ENCODE measurements at places on chromosomes 1 and 21. TPM values are rescaled to one million over a fixed set of nuclear protein-coding genes. Genes with fewer than 3 reads are reported as not detected.

DNA sequence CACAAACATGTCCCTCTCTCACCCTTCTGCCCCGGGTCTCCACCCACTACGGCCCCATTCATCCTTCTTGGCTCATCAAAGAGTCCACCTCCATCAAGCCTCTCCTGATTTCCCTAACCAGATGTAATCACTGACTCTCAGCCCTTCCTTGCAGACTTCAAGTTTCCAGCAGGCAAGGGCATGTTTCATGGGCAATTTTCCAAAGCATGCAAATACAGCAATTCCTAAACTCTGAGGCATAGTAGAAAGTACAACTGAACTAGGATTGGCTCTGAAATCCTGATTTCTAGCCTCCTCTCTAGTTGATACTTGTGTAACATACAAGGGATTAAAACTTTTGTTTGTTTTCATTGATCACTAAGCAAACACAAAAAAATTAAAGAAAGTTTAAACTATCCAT, 109.1 kb upstream of the GADD45A start:
- H3K27ac ChIP-seq, result no peak overlapping the region
- H3K4me1 ChIP-seq, result peaks cover 40% of the 10 kb centered on the region
- H3K27me3 ChIP-seq, result no peaks in the 10 kb centered on the region
- no peak overlapping the region for H3K4me3 ChIP-seq
- no peak for DNase-seq

- no peak for DNase-seq
- peaks cover 35% of the 10 kb centered on the region for H3K4me1 ChIP-seq
- no peak overlapping the region for H3K27ac ChIP-seq
- no peaks in the 10 kb centered on the region for H3K27me3 ChIP-seq
Measured at GRCh38 chr1:235015291-235015985, 113.2 kb downstream of the TOMM20 start.

HHIPL2 gene
- 0.98 TPM for total RNA-seq

SRM gene
- total RNA-seq, result 70.5 TPM

PGLYRP3 gene
- total RNA-seq, result not detected

DNA sequence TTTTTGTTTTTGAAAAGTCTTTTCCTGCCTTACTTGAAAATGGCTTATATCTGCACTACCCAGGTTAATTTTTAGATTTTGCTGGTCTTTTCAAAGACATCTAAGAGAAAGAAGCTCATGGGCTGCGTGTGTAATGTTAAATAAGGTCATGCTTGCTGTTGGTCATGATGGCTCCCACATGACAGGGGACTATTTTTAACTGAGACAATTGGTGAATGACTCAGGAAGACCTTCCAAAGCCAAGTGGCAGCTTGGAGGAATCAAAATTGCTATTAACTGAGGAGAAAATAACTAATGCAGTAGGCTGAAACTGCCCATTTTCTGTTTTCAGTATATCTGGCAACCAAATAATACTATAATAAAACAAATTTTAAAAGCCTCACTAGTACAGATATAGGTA, 117.1 kb upstream of the SPAG17 start:
- no peak for DNase-seq
- no peak overlapping the region for H3K4me3 ChIP-seq
- H3K36me3 ChIP-seq, result no peaks in the 10 kb centered on the region
- no peaks in the 10 kb centered on the region for H3K4me1 ChIP-seq
- H3K27me3 ChIP-seq, result no peaks in the 10 kb centered on the region
- H3K27ac ChIP-seq, result no peak overlapping the region

- no peaks in the 10 kb centered on the region for H3K27me3 ChIP-seq
- H3K36me3 ChIP-seq, result peaks cover 22% of the 10 kb centered on the region
- no peaks in the 10 kb centered on the region for H3K4me1 ChIP-seq
- no peak overlapping the region for H3K27ac ChIP-seq
- peak; percentile 83 for DNase-seq
Measured at GRCh38 chr1:222634180-222635013, 16.5 kb downstream of the MIA3 start.

IL6R gene
- total RNA-seq, result 8.3 TPM

FAM163A gene
- total RNA-seq, result not detected

DNAH14 gene
- 66.8 TPM for total RNA-seq

DNA sequence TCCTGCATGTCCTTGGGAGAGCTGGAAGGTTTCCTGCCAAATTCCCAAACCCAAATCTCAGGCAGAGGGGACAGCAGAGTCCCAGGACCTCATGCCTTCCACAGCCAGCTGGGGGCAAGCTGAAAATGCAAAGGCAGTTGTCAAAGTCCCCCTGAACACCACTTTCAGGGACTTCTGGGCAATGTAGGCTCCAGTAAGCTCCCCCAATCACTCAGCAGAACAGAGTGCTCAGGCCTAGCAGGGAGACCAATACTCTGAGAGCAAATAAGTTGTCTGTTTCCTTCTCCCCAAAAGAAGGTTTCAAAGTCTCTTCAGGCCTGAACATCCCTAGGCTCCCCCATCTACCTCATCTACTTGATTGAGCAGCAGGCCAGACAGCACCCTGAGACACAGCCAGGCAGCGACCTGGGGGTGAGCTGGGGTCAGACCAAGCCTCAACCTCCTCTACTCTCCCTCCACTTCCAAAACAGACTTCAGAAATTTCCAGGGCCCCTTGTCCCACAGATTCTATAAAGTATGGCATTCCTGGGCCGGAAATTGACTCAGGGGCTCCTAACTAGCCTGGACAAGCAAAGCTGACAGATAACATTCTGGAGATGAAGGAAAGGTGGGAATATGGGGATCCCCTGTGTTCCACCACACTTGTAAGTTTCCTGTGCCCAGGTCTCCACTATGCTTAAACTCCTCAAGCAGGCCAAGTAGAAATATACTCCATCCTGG, 1.9 kb downstream of the SLC9A1 start:
- peak overlapping the region; percentile 90 for H3K4me3 ChIP-seq
- H3K36me3 ChIP-seq, result peaks cover 20% of the 10 kb centered on the region
- no peaks in the 10 kb centered on the region for H3K27me3 ChIP-seq
- DNase-seq, result no peak
- no peak overlapping the region for H3K27ac ChIP-seq

- no peak overlapping the region for H3K27ac ChIP-seq
- H3K27me3 ChIP-seq, result peaks cover 61% of the 10 kb centered on the region
- no peak for DNase-seq
- no peaks in the 10 kb centered on the region for H3K36me3 ChIP-seq
- H3K4me1 ChIP-seq, result no peaks in the 10 kb centered on the region
Measured at GRCh38 chr1:20074055-20074724, 4.2 kb downstream of the PLA2G5 start.

DCST1 gene
- total RNA-seq, result not detected

DNA sequence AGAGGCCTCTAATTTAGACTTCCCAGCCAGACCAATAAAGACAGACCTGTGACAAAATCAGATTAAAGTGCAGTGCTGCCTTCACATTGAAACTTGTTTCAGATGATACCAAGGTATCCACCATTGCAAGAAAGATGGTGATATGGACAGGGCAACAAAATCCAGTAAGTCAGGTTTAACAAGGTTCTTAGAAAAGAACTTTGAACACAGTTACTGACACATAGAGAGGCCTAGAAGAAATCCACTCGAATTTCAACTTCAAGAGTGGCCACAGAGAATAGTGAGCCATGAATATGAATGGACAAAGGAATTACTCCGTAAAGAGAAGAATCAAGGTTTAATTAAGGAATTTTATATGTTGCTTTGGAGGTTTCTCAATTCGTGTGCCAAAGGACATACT, 230.4 kb downstream of the KCNT2 start:
- H3K27me3 ChIP-seq, result no peaks in the 10 kb centered on the region
- H3K4me1 ChIP-seq, result peaks cover 20% of the 10 kb centered on the region
- no peak for DNase-seq
- H3K36me3 ChIP-seq, result no peaks in the 10 kb centered on the region
- H3K4me3 ChIP-seq, result no peak overlapping the region
- no peak overlapping the region for H3K27ac ChIP-seq

- no peak overlapping the region for H3K4me3 ChIP-seq
- no peak for DNase-seq
- H3K27ac ChIP-seq, result no peak overlapping the region
- peaks cover 12% of the 10 kb centered on the region for H3K36me3 ChIP-seq
- H3K27me3 ChIP-seq, result no peaks in the 10 kb centered on the region
- H3K4me1 ChIP-seq, result no peaks in the 10 kb centered on the region
Measured at GRCh38 chr21:44955141-44955797, 15.4 kb downstream of the SLX9 start.

DNA sequence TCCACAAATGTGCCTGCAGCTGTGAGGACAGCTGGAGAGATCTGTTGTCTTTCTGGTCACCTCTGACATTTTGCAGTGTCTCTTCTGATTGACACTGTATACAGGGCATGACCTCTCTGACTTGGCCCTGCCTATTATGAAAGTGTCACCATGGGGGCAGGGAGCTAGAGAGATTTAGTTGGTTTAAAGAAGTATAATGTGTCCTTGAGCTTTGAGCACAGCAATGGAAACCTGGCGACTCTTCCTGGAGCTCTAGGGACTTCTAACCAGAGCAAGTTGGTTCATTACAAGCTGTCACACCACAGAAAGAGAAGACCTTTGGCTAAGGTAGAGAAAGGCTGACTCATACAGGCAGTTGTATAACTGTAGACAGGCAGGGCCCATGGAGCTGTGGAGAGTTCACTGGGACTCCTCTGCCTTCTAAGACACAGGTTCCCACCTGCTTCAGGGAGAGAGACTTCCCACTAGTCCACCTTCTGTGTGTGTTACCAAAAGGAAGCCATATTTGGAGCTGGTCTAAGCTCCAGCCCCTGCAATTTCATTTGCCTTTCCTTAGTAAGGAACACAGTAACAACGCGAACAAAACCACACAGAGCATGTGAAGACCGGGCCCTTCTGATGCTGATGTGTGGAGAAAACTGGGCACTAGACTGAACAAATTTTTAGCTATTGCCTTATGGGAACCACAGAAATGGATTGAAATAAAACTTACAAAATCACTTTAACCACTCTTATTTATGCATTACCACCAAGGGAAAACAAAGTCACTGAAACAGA, 90.5 kb upstream of the ADAR start:
- no peak overlapping the region for H3K27ac ChIP-seq
- peaks cover 71% of the 10 kb centered on the region for H3K27me3 ChIP-seq
- no peaks in the 10 kb centered on the region for H3K36me3 ChIP-seq
- H3K4me1 ChIP-seq, result no peaks in the 10 kb centered on the region
- H3K4me3 ChIP-seq, result no peak overlapping the region
- no peak for DNase-seq

- no peak for DNase-seq
- no peaks in the 10 kb centered on the region for H3K36me3 ChIP-seq
- no peak overlapping the region for H3K27ac ChIP-seq
- peaks cover 31% of the 10 kb centered on the region for H3K4me1 ChIP-seq
Measured at GRCh38 chr1:234848972-234849649, 239.1 kb upstream of the IRF2BP2 start.

DNA sequence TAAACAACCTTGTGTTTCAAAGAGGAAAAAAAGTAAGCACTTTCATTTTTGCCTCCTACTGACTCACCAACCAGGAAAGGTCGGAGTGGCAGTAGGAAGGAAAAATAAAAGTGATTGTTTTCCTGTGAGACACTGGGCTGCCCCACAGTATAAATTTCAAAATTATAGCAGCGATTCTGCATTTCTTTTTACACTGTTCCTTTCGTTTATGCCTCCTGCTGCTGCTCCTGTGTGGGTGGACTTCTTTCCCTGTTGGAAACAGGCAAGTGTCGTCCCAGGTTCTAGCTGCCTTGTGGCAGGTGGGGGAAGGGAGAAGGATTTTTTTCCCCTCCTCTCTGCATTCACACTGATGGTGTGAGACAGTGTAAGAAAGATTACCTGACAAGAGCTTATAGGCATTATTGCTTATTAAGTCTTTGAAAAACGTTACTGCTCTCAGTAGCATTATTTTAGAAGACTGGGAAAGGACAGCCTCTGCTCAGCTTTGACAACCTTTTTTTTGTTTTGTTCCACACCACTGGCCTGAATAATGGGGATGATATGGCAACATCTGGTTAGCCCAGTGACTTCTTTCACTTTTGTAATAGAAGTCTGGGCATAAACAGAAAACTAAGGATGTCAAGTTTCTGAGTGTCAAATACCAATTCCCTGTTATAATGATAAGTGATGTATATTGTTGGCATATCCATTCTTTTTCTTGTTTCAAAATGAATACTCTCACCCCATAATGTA, 77.9 kb downstream of the NEK7 start:
- no peaks in the 10 kb centered on the region for H3K27me3 ChIP-seq
- peak overlapping the region; percentile 43 for H3K4me3 ChIP-seq
- H3K36me3 ChIP-seq, result no peaks in the 10 kb centered on the region
- H3K4me1 ChIP-seq, result peaks cover 23% of the 10 kb centered on the region

- H3K27me3 ChIP-seq, result no peaks in the 10 kb centered on the region
Measured at GRCh38 chr1:112581586-112582192, 37.3 kb downstream of the ST7L start.

DNA sequence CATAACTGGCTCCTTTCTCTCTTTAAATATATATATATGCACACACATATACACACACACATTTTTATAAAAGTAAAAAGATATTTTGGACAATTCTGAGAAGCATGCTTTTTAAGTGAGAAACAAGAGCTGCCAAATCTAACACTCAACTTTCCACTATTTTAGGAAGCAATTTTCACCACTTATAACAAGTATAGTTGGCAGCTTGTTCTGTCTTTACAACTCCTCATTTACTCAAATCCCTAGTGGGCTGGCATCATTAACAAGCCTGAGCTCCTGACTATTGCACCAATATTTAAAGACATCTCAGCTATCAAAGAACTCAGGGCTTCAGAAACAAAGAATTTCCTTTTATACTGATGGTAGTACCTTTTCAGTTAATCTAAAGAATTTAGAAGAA, 76.6 kb downstream of the RAB3GAP2 start:
- no peak overlapping the region for H3K4me3 ChIP-seq
- peaks cover 8% of the 10 kb centered on the region for H3K36me3 ChIP-seq
- H3K27me3 ChIP-seq, result no peaks in the 10 kb centered on the region
- H3K4me1 ChIP-seq, result no peaks in the 10 kb centered on the region
- no peak overlapping the region for H3K27ac ChIP-seq

DNA sequence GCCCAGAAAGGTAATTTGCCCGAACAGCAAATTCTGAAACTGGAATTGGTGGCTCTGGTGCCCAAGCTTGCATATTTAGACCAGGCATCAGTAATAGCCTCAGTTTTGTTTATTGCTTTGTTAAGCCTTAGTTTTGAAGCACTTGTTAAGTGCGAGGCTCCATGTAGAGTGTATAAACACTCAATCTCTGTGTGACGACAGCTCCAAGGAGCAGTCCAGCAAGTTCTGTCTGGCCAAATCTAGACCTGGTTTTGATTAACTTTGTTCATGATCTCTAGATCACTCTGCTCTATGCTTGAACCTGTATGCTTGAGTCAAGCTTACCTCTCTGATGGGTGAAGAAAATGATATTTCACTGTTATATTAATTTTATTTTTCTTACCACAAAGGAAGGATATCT, 37.4 kb downstream of the DOP1B start:
- H3K36me3 ChIP-seq, result no peaks in the 10 kb centered on the region
- H3K27ac ChIP-seq, result no peak overlapping the region
- no peaks in the 10 kb centered on the region for H3K27me3 ChIP-seq
- H3K4me1 ChIP-seq, result no peaks in the 10 kb centered on the region
- no peak for DNase-seq
- H3K4me3 ChIP-seq, result no peak overlapping the region

All from Calu3 (cell line).